ENCODE measurements at places on chromosomes 4 and X.

DNA sequence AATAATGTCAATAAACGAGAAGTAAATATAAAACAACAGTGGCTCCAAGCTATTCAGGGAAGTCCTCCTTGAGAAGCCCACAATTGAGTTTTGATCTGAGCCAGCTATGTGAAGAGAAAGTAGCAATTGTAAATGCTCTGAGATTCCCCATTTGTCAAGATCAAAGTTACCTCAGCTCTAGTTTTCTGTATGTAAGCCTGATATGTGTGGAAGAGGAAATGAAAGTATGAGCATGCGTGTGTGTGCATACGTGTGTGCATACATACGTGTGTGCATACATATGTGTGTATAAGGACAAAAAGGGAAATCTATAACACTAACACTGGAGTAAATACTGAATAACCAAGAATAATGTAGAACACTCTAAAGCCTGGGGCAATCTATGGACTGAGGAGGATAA lies 130.3 kb downstream of the SCFD2 start:
- DNase-seq: no peak

GRCh38 chr4:134001057-134001456 lies 200.5 kb downstream of the PABPC4L start:
- DNase-seq: no peak

DNA sequence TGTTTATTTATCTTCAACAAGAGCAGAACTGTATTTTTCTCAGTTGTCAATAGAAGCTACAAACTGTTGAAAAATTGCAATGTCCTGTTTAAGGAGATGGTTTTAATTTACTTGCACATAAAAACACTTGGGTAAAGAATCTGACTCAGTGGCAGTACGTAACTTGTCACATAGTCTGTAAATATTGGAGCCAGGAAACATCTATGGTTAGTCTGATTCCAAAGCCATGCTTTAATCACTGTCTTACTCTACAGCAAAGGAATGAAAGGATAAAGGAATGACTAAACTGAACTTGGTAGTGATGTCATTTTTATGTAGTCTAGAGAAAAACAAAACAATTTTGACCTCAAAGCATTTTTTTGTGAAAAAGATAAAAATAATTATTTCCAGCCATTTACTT lies 537.2 kb downstream of the STIM2 start:
- DNase-seq: no peak

DNA sequence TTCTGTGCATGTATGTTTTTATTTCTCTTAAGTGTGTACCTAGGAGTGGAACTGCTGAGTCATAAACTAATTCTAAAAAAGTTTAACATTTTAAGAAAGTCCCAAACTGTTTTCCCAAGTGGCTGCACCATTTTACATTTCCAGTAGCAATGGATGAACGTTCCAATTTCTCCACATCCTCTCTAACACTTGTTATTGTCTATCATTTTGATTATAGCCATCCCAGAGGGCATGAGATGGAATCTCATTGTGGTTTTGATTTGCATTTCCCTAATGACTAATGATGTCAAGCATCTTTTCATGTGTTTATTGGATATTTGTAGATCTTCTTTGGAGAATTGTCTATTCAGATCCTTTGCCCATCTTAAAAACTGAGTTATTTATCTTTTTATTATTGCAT lies 82.5 kb downstream of the PPEF1 start:
- no peak for DNase-seq

DNA sequence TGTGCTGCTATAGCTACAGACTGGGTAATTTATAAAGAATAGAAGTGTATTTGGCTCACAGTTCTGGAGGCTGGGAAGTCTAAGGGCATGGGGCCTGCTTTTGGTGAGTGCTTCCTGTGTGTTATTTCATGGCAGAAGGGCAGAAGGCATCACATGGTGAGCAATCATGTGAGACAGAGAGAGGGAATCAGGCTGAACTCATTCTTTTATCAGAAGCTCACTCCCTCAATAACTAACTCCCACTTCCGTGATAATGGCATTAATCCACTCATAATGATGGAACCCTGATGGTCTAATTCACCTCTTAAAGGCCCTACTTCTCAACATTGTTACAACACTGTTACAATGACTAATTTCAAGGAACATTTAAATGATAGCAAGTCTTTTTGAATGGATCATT lies 129.4 kb downstream of the FAT4 start:
- no peak for DNase-seq

- DNase-seq: no peak
These were observed 69.8 kb downstream of the RGS12 start for GRCh38 chr4:3362431-3363287.

DNA sequence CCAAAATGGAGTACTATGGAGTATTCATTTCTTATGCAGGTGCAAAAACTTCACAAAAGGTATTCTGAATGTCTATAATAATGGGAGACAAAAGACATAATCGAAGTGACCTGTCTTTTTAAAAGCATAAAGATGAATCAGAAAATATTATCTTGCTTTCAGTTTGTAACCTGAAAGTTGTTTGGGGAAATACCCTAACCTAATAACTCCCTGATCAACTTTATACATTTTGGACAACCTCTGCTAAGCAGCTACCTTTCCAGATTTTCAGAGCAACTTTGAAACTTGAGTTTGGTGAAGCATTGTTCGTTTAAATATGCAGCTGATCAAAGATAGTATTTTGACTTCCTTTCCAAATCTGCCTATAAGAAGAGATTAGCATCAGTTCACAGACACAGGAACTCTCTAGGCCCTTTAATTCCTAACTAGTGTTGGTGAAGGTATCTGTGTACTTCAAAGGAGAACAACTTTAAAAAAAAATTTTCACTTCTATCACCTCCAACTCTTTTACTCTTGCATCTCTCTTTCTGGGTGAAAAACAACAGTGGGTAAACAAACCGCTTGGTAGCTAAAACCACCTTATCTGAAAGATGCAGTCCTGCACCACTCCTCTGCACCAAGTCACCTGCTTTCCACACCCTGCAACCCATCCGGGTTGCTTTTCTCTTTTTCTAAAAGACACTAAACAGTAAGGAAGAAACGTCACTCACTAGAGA lies 26.5 kb downstream of the CD40LG start:
- no peak for DNase-seq

DNA sequence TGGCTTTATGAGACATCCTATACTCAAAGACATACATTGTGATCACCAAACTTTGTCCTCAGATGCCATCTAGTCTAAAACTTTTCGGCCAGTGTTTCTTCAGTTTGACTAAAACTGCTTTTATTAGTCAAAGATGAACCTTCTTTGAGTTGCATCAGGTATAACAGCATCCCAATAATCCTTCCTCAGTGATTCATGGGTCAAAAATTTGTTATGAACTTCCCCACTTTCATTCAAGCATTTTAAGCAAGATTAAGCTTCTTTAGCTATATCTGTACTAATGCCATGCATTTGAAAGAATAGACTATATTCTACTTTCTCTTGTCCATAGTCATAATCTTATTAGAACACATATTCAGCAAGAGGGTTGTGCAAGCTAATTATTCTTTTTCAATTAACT lies 1070.4 kb upstream of the ADGRL3 start:
- no peak for DNase-seq

DNA sequence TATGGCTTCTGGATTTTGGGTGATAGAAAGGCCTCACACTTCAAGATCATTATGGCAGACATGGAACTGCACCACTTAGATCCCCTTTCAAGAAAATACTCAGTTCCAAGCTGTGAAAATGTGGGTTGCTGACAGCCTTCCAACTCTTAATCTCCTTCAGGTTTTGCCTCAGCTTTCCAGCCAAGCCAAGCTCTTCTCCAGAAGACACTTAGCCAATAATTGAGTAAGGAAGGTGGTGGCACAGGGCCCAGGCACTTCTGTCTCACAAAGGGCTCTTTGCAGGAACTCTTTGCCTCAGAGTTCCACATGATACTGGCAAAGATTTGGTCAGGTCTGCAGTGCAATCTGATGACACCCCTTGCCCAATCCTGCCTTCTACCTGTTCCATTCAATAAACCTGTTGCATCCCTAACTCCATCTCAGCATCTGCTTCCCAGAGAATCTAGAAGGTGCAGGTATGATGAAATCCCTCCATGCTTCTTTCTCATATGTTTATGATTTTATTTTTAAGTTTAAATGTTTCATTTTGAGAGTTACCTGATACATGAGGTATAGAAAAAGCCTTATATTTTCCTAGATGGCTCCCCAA lies 30.6 kb downstream of the ANXA5 start:
- no peak for DNase-seq

DNA sequence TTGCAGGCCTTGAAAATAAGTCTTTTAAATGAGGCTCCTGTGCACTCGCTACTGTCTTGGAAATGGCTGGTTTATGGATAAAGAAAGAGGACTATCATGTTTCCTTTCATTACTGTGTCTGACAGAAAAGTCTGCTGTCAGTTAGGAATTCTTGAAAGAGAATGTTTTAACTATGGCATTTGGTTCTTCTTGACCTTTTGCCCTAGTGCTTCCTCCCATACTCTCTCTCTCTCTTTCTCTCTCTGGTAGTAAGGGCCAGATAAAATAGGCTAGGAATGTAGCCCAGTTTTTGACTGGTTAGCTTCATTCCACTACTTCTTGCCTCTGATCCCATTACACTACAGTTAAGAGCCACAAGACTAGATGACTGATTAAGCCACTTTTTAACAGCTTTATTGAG lies 29.8 kb downstream of the YY2 start:
- DNase-seq: no peak

DNA sequence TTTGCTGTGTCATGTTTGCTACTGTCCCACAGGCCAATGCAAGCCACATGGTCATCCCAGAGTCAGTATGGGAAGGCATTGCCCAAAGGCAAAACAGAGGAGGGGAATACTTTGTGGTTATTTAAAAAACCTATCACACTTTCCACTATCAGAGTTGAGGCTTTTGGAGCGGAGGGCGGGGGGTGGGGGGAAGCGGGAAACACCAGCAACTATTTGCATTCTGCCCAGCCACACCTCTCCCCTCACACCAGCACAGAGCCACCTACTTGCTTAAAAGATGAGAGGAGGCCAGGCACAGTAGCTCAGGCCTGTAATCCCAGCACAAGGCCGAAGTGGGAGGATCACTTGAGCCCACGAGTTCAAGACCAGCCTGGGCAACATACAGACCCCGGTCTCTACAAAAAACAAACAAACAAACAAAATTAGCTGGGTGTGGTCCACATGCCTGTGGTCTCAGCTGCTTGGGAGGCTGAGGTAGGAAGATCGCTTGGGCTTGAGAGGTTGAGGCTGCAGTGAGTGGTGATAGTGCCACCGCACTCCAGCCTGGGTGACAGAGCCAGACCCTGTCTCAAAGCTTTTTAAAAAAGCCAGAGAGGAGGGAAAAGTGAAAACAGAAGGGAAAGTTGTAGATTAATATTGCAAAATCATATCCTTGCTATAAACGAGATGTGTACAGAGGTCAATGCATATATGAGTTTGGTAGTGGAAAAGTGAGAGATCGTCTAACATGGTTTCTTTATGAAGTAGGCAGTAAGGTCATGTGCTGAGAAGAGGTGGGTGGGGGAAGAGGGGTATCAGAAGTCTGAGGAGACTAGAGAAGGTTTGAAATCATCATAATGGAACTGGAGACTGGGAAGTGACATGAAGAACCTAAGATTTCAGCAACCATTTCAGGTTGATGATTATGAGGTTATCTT lies 1.9 kb upstream of the CHST7 start:
- no peak for DNase-seq

DNA sequence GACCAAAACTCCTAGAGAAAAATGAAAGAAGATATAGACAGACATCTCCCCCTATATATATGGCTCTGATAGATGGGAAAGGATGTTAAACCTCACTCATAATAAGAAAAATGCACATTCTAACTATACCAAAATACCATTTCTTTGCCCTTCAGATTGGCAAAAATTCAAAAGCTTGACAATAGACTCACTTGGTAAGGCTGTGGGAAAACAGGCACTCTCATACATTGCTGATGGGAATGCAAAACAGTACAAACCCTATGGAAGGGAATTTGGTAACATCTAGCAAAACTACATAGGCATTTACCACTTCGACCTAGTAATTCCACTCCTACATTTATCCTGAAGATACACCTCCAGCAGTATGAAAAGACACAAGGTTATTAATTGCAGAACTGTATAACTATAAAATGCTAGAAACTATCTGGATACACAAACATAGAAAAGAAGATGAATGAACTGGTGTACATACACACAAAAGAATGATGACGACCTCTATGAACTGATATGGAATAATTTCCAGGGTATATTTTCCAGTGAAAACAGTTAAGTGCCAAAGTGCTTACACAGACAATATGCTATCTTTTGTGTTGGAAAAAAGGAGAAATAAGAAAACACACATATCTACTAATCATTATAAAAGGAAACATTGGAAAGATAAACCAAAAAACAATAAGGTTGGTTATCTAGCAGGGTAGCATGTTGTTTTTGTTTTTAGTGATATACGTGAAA lies 48.5 kb downstream of the WDFY3 start:
- DNase-seq: no peak

DNA sequence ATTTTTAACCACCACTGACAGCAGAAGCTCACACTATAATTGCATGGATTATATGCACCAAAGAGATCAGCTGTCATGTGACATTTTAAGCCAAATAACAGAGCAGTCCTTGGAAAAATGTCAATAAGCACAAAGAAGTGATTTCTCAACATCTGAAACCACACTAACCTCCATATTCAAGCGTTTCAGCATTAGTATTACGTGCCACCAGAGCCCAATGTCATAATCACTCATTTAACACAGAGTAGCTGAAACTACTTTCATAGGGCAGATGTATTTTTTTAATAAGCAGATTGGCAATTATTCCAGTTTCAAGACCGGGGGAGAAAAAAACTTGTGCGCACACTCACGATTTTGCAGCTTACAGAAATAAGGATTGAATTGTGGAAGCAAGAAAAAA lies 76.6 kb downstream of the SH3KBP1 start:
- DNase-seq: no peak

GRCh38 chrX:15834827-15835595 lies 19.6 kb downstream of the AP1S2 start:
- no peak for DNase-seq

DNA sequence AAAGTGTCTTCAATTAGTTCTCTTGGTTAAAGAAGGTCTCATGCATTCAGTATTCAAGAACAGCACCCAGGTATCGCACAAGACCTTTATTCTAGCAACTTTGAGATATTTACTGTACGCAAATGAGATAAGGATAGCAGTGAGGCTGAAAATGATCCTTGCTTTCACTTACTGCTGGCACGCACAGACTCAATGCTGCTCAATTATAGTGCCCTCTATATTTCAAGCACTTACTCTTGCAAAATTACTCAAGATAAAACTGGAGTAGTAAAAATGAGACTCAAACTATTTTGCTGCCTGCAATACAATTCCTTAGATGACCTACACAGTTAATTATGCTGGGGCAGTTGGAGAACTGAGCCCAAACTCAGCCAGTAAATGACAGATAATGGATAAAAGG lies 60.9 kb downstream of the ADGRA3 start:
- no peak for DNase-seq

- DNase-seq: no peak
These were observed 1.1 kb downstream of the NKX3-2 start for GRCh38 chr4:13543032-13543838.

- DNase-seq: no peak
These were observed 146.3 kb upstream of the CHRDL1 start for GRCh38 chrX:110941906-110942305.

- DNase-seq: no peak
These were observed 75.1 kb downstream of the SORBS2 start for GRCh38 chr4:185736882-185737281.

- no peak for DNase-seq
These were observed 242.1 kb upstream of the TRAM1L1 start for GRCh38 chr4:117327491-117327890.

- no peak for DNase-seq
These were observed 191.6 kb upstream of the ANKRD50 start for GRCh38 chr4:124903995-124904722.

GRCh38 chr4:3387154-3387942 lies 54.4 kb upstream of the HGFAC start:
- DNase-seq: no peak

Measured in substantia nigra (tissue), 51 donors.